ENCODE measurements at places on chromosomes 12 and 14. TPM values are rescaled to one million over a fixed set of nuclear protein-coding genes. Genes with fewer than 3 reads are reported as not detected.
A peak's percentile ranks its signal among the peaks of the same experiment; 100 is the strongest.

DNA sequence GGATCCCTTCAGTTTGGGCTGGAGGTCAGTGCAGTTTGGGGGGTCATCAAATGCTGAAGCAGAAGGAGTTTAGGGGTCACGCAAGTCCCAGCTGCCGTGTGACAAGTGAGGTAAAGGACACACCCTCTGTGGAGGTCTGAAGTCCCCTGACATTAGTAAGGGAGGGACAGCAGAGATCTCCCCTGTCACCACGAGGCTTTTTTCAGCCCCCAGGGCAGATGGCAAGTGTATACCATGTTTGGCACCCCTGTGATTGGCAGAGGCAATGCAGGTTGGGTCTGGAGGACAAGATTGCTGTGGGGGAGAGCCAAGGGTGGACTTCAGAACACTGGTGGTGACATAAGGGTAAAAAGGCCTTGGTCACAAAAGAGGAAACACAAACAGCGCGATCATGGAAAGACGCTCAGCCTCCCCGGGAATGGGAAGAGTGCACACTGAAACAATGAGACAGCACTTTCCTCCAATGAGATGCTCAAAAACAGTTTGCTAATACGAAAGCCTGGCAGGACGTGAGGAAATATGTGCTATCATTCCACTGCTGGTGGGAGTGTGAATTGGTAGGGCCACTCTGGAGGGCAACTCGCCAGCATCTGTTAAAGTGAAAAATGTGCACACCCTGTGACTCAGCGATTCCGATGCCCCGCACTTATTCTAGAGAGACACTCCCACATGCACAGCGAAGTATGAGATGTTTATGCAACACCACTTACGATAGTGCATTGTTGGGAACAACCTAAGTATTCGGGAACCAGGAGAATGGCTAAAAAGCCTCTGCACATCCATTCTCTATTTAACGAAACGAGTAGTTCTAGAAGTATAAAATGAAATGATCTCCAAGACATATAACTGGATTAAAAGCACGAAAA lies 14.4 kb upstream of the CD27 start:
- peaks cover 16% of the 10 kb centered on the region for H3K4me1 ChIP-seq
- H3K27ac ChIP-seq: peak overlapping the region; percentile 75
- H3K27me3 ChIP-seq: no peaks in the 10 kb centered on the region
- peak; percentile 45 for DNase-seq

DNA sequence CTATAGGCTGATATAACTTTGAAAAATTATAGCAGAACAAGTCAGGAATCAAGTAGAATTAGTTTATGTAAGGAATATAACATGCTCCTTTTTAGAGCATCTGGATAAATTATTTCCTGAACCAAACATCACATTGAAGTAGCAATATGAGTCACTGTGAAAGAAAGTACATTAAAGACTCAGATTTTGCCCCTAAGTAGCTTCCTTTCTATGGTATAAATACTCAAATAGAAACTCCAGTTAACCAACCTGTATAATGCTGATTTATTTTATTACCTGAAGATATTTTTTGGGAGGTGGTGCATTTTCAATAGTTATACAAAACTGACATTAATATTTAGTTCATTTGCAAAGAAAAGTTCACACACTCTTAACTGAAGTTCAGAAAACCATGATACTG lies 312.1 kb downstream of the ITPR2 start:
- peaks cover 7% of the 10 kb centered on the region for H3K4me1 ChIP-seq
- no peaks in the 10 kb centered on the region for H3K27me3 ChIP-seq
- no peak for DNase-seq
- no peak overlapping the region for H3K27ac ChIP-seq
- H3K4me3 ChIP-seq: no peak overlapping the region

- no peaks in the 10 kb centered on the region for H3K27me3 ChIP-seq
- peaks cover 10% of the 10 kb centered on the region for H3K36me3 ChIP-seq
- peaks cover 59% of the 10 kb centered on the region for H3K4me1 ChIP-seq
- H3K27ac ChIP-seq: peak overlapping the region; percentile 40
- no peak overlapping the region for H3K4me3 ChIP-seq
- no peak for DNase-seq
Observed at GRCh38 chr12:92133171-92133570, 12.5 kb downstream of the BTG1 start.

The TMEM30B gene
- total RNA-seq: 10.1 TPM

GRCh38 chr14:41446008-41446407 lies 160.7 kb upstream of the LRFN5 start:
- H3K27me3 ChIP-seq: no peaks in the 10 kb centered on the region
- H3K4me1 ChIP-seq: peaks cover 33% of the 10 kb centered on the region
- H3K36me3 ChIP-seq: no peaks in the 10 kb centered on the region

DNA sequence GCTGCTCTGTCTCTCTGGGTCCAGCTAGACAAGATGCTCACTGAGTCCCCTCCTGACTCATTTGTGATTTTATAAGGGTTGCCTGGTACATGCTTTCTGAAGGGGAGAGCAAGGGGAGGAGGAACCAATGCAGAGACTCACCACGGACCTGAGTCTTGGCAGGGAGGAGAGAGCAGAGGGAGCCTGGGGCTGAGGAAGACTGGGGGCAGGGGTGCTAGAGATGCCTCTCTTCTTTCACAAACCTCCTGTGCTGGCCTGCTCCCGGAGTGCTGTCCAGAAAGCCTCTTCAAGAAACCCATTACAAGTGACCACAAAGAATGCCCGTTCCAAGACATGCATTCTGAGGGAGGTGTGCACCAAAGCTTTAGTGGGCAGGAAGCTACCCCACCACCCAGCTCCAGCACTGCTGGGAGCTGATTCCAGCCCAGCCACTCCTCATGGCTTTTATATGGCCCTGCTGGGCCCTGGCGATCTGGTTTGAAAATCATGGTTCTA lies 33.1 kb upstream of the DICER1 start:
- no peak for DNase-seq
- H3K27me3 ChIP-seq: peaks cover 1% of the 10 kb centered on the region
- no peak overlapping the region for H3K4me3 ChIP-seq

DNA sequence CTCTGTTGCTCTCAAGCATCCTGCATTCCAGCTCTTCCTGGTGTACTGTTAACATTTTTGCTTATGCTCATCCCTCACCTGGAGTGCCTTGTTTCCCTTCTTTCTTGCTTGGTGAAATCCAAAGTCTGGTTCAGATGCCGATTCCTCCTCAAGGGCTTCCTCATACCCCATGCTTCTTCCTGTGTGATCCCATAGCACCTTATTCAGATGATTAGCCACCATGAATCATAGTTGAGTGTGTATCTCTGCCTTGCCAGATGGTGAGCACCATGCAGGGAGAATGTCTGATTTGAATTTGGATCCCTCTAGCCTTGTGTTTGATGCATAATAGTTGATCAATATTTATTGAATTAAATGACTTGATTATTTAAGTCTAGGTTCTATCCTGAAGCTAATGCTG lies 39.4 kb upstream of the ANO4 start:
- H3K36me3 ChIP-seq: no peaks in the 10 kb centered on the region
- no peak for DNase-seq
- no peaks in the 10 kb centered on the region for H3K4me1 ChIP-seq
- no peaks in the 10 kb centered on the region for H3K27me3 ChIP-seq

The PZP gene
- not detected for total RNA-seq

The NRXN3 gene
- 10.7 TPM for total RNA-seq

- no peak overlapping the region for H3K4me3 ChIP-seq
- H3K36me3 ChIP-seq: no peaks in the 10 kb centered on the region
- no peak overlapping the region for H3K27ac ChIP-seq
- no peaks in the 10 kb centered on the region for H3K27me3 ChIP-seq
- H3K4me1 ChIP-seq: no peaks in the 10 kb centered on the region
Observed at GRCh38 chr12:58030566-58031279, 89.4 kb downstream of the ATP23 start.

DNA sequence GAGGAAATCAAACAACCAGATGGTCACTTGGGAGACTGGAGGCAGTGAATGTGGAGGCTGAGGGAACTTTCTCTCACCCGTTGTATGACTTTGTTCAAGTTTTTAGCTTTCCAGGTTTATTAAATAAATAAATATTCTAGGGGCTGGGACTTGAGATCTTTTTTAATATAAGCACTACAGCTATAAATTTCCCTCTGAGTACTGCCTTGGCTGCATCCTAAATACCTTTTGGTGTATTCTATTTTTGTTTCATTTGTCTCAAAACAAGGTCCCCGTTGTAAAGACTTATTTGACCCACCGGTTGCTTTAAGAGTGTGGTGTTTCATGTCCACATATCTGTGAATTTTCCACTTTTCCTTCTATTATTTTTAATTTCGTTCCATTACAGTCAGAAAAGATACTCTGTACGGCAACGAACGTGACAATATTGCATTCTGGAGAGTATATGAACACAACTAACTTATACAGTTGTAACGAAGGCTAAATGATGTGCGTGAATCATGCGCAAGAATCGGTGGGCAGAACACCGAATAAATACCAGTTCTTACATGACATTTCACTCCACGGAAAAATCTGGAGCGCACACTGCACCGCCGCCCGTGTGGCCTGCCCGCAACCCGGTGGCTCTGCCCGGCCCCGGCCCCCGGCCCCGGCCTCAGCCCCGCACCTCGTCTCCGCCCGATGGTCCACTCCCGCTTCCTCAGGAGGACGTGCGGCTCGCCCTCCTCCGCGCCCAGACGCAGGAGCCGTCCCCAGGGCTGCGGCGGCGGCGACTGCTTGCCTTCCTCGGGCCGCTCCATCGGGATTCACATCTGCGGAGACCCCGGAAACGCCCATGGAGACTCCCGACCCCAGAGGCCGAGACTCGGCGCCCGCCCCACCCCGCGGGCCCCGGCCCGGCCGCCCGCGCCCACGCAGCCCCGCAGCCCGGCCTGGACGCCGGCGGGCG lies 602 bp downstream of the CHFR start:
- peak overlapping the region; percentile 77 for H3K4me3 ChIP-seq
- peaks cover 22% of the 10 kb centered on the region for H3K36me3 ChIP-seq
- DNase-seq: no peak
- H3K27ac ChIP-seq: peak overlapping the region; percentile 80
- H3K4me1 ChIP-seq: peaks cover 12% of the 10 kb centered on the region

DNA sequence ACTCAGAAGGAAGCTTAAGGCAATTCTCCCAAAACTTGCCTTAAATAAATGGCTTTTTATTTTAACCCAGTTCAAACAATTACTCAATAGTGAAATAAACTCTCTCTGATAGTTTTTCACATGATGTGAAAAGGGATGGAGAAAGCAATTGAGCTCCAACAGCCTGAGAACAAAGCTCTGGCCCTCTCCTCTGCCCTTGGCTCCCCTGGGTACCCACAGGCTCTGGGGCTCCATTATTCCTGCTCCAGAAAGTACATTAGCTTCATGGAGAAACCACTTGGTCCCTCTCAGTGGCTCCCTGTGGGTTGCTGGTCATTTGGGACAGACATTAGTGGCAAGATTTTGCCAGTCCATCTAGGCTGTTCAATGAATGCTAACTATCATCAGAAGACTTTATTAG lies 242.8 kb downstream of the ATP23 start:
- H3K36me3 ChIP-seq: no peaks in the 10 kb centered on the region
- no peak overlapping the region for H3K27ac ChIP-seq
- H3K4me3 ChIP-seq: no peak overlapping the region
- peaks cover 2% of the 10 kb centered on the region for H3K4me1 ChIP-seq

GRCh38 chr12:33813536-33813935 lies 208.8 kb upstream of the ALG10 start:
- no peaks in the 10 kb centered on the region for H3K4me1 ChIP-seq
- H3K27ac ChIP-seq: no peak overlapping the region
- H3K4me3 ChIP-seq: no peak overlapping the region
- H3K36me3 ChIP-seq: peaks cover 3% of the 10 kb centered on the region
- H3K27me3 ChIP-seq: no peaks in the 10 kb centered on the region

DNA sequence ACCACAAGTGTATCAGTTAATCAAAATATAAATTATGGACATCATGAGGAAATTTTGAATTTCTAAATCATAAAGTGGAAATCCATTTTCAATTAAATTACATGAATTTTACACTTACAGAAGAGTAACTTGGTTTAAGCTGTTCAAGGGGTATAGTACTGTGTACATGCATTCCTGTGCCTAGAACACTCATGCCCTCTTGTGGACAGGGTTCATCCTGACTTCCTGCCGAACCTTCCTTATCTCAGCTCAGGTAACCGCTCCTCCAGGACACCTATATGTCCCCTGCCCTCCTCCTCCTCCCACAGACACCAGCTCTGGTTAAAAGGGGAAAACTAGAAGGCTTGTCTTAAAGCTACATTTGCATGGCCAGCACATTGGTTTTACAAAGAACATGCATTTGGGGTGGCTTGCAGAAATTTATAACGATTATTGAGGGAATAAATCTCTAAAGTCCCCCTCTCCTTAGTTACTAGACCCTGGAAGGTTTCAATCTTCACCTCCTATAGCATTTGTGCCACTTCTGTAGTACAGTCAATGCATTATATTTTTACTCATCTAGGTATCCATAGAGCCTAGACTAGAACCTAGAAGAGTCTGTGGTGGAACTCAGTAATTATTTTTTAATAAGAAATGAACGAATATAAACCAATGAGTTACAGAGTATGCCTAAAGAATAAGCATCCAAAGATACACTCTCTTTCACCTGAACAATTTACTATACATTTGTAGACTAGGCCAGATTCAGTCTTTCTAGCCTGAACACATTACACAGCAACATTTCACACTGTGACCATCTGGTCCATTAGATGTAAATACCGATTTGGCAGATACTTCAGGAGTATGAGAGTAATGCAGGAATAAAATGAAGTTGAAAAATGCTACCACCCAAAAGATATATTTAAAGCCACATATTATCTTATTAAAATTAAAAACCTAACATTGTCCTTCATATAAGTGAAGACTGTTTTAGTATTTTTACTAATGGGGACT lies 345.6 kb downstream of the PAWR start:
- no peaks in the 10 kb centered on the region for H3K27me3 ChIP-seq
- DNase-seq: no peak
- H3K4me1 ChIP-seq: no peaks in the 10 kb centered on the region
- H3K36me3 ChIP-seq: peaks cover 2% of the 10 kb centered on the region
- no peak overlapping the region for H3K4me3 ChIP-seq

The B3GNT4 gene
- total RNA-seq: 0.51 TPM

DNA sequence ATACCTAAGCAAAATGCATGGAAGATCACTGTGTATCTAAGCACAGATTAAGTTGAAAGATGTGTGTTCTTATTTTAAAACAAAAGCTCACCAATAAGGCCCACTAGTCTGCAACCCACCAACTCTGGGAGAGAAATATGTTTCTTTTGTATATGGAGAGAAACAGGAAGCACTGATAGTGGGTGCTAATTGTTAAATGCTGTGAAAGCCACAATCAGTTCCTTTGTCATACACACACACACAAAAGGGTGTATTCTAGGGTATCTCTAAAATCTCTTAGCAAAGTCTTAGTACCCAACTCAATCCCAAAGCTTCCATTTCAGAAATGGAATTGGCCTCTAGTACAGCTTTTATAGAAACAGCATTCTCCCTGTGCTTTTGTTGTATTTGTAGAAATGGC lies 272.7 kb upstream of the FLRT2 start:
- H3K27ac ChIP-seq: no peak overlapping the region
- H3K27me3 ChIP-seq: no peaks in the 10 kb centered on the region
- H3K4me1 ChIP-seq: peaks cover 16% of the 10 kb centered on the region
- no peak for DNase-seq
- H3K36me3 ChIP-seq: no peaks in the 10 kb centered on the region
- no peak overlapping the region for H3K4me3 ChIP-seq
